Thoracic aorta (tissue), 2 donors: ENCODE measurements at places on chromosomes 11 and 22.

DNA sequence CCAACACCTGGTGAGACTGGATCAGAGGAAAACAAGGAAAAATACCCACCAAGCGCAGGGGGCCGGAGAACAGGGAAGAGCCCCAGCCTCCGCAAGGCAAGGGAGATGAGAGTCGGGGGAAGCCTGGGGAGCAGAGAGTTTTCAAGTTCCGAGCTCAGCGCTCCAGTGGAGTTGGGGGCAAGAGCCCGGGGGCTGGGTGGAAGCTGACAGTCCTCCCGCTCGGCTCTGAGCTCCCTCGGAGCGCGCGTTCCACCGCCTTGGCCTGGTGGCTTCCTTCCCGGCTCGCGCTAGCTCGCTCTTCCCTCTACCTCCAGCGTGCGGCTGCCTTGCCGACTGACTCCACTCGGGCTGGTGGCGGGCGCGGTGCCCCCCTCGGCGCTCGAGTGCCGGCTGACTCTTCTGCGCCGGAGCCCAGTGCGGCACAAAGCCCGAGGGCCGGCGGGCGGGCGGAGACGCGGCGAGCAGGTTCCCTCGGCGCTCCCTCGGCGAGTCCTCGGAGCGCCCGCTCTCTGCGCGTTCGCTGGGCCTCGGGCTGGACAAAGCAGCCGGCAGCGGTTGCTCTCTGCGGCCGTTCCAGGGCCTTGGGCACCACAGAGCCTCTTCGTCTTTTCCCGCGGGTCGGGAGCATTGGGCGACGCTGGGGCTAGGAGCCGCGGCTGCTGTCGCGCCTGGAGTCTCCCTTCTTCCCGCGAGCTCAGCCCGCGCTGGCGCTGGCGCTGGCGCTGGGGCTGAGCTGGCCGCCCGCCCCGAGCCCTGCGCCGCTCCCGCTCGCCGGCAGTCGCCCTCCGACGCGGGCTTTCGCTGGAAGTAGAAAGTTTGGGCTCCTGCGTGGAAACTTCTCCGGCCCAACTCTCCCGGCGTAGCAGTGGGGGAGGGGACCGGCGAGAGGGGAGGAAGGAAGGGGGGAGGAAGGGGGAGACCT, 1.0 kb downstream of the PAX6 start:
- DNase-seq = no peak

DNA sequence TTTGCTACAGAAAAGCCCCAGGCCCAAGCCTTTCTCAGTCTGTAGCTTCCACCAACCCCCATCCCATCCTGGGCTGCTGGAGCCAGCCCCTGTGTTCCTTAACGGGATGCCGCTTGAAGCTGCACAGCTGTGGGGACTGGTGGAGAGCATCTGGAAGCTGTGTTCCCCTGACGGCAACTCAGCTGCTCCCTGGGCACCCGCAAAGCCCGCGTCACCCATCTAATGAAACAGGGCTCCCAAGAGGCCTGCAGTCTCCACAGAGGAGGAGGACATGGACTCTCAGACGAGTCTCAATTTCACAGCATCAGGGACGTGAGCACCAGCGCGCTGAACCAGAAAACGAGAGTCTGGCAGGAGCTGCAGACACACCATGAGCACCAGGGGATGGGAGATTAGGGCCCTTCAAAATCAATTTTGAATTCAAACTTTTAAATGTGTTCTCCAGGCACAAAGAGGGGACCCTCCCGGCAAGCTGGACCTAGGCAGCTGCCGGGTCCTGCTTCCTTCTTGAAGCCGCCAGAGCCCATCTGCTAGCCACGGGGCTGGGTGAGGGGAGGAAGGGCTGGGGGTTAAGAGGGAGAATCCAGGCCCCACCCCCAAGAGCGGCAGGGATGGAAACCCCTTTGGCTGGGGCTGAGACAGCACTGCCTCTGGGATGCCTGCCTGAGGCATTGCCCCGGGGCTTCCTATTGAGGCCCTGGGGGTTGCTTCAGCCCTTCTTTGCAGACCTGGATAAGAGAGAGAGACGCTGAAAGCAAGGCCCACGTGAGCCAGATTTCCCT, 21.0 kb downstream of the LMO1 start:
- DNase-seq = no peak

GRCh38 chr11:84969103-84969502, 658.0 kb downstream of the DLG2 start:
- no peak for DNase-seq

DNA sequence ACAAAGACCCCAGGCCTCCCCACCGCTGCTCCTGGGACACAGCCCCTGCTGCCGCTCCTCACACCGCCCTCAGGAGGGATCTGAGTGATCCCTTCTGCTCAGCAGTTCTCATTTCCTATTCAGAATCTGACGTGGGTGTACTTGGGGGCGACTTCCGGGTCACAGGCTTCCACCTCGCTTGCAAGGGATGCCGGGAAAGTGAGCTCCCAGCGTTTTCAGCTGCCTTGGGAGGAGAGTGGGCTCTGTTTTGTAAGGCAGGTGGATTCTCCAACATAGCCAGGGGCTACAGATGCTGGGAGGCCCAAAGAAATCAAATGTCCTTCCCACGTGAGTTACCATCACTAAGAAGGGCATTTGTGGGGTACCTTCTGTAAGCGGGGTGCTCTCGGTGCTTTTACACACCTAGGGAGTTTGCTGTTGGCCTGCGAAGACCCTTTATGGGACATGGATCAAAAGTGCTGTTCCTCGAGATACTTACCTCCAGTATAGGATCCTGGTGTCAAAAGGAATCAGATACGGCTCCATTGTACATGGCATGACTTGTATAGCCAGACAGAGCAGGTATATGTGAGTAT, 9.7 kb upstream of the LRRC10B start:
- no peak for DNase-seq

DNA sequence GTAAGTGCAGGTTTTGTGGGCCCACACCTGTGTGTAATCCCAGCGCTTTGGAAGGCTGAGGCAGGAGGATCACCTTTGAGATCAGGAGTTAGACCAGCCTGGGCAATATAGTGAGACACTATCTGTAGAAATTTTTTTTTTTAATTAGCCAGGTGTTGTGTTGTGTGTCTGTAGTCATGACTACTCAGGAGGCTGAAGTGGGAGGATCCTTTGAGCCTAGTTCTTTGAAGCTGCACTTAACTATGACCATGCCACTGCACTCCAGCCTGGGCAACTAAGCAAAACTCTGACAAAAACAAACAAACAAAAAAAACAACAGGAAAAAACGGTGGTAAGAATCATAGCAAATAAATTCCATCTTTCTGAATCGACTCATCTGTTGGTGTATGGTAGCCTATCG, 268.6 kb upstream of the PDGFD start:
- DNase-seq = no peak

GRCh38 chr11:1499899-1500298, 13.3 kb upstream of the MOB2 start:
- DNase-seq = no peak

- DNase-seq = no peak
Observed at GRCh38 chr11:31096191-31096805, 273.2 kb downstream of the DCDC1 start.

GRCh38 chr11:30698425-30698824, 112.3 kb upstream of the MPPED2 start:
- no peak for DNase-seq

- DNase-seq = no peak
Observed at GRCh38 chr22:49768951-49769690, 58.6 kb downstream of the BRD1 start.

GRCh38 chr11:68762481-68762880, 11.2 kb upstream of the TESMIN start:
- no peak for DNase-seq

DNA sequence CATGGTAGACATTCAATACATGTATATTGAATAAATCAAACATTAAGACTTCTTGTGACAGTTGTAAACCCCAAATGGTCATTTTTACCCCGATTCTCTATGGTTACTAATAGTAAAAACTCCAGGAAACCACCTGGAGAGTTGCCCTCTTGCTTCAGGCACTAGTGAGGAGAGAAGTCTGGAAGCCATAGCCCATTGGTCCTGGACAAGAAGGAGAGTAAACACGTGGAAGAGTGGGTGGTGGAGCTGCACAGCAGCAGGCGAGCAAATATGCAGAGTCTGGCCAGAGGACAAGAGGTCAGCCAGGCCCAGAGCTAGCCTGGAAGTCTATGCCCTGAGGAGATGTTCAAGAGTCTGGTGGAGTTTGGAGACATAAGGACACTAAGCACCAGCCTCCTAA, 17.7 kb downstream of the DCHS1 start:
- DNase-seq = no peak

DNA sequence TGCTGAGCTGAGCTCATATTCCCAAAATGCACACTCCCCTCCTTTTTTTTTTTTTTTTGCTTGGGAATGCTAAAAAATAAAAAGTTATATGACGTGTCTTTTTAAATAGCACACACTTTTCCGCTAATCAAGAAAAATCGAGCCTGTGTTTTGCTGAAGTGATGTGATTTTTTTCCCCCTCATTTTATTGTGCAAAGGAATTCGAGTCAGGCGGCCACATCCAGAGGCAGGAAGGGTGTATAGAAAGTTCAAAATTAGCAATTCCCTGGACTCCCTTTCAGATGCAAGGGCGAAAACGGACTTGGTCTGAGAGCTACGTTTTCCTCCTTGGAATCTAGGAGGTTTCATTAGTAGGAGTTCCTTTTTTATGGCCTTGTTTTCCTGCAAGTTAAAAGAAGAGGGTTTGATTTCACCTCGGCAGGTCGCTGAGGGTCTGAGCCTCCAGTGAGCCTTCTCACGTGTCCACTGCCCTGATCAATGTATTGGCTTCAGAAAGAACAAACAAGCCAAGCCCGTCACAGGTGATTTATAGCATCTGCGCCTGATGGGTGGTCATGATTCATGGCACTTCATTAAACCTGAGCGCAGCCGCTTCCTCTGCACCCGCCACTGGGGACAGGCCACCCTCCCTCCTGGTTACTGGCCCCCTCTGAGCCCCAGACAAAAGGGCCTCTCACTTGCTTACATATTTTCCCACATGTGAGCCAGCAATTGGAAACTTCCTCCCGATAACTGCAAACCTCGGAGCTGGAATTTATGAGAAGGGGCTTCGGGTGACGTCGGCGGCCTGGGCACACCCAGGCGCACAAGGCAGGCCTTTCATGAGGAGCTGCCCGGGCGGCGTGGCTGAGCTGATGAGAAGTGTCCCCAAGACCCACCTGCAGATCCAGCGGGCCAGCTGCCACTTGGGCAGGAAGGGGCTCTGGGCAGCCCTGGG, 64.4 kb upstream of the LINC01488 start:
- no peak for DNase-seq

- no peak for DNase-seq
Observed at GRCh38 chr11:38900211-38900610, 2302.2 kb upstream of the RAG2 start.
